ENCODE measurements at places on chromosomes 6 and 20.

DNA sequence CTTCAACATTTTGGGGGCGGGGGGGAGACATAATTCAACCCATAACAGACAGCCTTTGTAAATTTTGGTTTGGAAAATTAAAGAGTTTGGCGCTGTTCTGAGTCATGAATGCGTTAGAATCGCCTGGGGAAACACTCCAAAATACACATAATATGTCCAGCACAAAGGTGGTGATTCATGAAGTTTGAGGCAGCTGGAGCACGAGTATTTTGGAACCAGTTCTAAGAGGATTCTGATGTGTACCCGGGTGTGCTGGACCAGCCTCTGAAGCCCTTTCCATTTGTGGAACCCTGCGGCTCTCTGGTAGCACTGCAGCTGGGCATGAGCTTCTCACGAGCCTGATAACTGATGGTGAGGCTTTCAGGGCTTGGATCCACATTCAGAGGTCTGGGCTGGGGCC, 4.7 kb downstream of the GMPR start:
- no peak for DNase-seq

- no peak for DNase-seq
Measured at GRCh38 chr20:20410678-20411077, 42.8 kb downstream of the INSM1 start.

DNA sequence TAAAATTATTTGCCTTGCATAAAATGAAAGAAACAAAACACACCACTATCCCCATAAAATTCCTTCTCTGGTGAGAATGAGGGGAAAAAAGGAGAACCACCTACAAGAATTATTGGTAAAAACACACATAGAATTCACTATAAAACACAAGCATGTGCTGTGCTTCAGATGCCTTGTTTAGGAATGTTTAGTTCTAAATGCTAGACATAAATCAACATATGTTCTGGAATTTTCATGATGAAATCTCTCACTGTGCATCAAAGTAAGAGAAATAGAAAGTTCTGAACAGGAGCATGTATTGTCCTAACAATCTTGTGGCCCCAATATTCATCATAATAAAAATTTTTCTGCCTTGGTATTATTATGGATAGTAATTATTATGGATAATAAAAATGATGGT, 111.0 kb downstream of the PLCB4 start:
- DNase-seq = no peak

DNA sequence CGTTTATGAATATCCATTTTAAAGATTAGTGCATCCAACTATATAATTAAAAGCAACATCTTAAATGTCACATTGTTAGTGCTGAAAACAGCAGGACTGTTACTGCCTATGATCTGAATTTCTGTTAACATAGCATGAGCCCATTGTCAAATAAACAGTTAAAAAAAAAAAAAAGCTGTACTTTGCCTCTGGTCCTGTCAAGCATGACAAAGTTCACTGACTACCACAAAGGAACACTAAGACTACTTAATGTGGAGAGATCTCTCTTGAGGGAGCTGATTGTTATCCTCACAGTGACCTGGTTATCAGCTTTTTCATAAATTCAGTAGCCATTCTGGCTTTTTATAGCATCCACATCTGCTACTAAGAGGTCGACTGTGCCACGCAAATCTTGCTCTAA, 228.1 kb downstream of the TMEM200A start:
- DNase-seq = no peak

DNA sequence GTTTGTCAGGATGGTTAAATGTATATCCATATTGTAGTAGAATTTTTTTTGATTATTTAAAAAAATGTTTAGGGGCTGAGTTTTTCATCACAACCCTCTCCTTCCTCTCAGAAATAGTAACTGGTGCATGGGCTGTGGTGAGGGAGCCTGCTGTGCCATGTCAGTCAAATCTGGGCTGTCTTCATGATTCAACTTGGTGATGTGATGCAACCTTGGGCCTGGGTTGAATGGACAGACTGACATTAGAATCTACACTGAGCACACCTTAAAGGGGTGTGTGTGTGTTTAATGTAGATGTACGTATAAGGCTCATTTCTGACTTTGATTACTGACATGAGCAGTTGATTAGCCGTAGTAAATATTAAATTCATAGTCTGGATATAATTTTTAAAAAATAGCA, 3.7 kb downstream of the TJAP1 start:
- no peak for DNase-seq

Measured in B cell (primary cell).